ENCODE measurements at places on chromosomes 2 and 18.

DNA sequence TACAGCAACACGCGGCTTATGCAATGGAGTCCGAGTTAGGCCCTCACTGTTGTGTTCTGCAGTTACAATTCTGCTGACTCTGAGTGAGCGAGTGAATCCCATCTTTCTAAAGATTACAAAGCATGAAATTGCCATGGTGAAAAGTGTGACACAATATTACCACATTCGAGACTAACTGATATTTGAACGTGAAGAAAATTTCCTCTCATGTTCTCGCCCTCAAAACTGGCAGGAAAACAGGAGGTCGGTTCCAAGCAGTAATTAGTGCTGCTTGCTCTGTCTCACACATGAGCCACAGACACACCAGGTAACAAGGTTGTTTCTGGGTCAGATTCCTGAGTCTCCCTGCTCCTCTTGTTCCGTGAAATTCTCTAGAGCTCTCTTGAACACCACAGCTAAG lies 93.7 kb upstream of the RIOK3 start:
- DNase-seq, result no peak

GRCh38 chr2:71944183-71944550 lies 203.5 kb downstream of the CYP26B1 start:
- no peak for DNase-seq

GRCh38 chr18:26568926-26569665 lies 20.7 kb upstream of the KCTD1 start:
- DNase-seq, result no peak

DNA sequence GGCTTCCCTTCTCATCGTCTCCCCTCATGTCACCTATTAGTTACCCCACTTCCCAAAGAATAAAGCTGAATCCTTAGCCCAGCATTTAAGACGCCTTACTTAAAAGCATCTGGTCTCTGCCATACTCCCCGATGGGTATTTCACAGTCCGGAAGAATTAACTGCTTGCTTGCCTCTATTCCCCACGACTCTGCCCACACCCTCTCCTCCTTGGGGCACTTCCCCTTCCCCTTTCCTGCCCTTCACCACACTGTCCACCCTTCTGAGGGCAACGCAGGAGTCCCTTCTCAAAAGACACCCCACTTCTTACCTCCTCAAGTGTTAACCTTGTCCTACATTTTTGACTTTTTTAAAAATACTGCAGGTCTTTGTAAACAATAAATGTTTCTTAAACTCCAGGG lies 60.1 kb upstream of the RMP24 start:
- no peak for DNase-seq

GRCh38 chr2:180312542-180312941 lies 305.4 kb upstream of the CWC22 start:
- DNase-seq, result no peak

GRCh38 chr2:230068651-230069055 lies at the start of gene SLC16A14:
Gene SLC16A14 (minus strand): TSS chr2:230068924. CDS start chr2:230059352, 9,572 bp downstream.
- DNase-seq, result no peak

DNA sequence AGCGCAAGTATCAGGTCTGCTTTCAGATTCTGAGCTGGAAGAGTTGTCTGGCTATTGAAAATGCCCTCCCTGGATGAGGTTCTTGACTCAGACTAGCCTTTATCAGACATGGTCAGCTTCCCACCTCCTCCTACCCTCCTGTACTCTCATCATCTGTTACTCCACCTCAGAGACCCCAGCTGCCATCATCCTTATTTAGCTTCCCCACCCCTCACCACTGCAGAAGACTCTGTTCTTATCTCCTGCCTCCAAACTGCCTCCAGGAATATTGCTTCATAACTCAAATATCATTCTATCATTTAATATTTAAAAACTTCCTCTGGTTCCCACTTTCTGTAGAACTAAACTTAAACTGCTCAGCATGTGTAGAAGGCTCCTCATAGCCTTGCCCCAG lies 31.1 kb upstream of the PPP3R1 start:
- no peak for DNase-seq

GRCh38 chr2:32712870-32713269 lies 85.0 kb downstream of the TTC27 start:
- no peak for DNase-seq

DNA sequence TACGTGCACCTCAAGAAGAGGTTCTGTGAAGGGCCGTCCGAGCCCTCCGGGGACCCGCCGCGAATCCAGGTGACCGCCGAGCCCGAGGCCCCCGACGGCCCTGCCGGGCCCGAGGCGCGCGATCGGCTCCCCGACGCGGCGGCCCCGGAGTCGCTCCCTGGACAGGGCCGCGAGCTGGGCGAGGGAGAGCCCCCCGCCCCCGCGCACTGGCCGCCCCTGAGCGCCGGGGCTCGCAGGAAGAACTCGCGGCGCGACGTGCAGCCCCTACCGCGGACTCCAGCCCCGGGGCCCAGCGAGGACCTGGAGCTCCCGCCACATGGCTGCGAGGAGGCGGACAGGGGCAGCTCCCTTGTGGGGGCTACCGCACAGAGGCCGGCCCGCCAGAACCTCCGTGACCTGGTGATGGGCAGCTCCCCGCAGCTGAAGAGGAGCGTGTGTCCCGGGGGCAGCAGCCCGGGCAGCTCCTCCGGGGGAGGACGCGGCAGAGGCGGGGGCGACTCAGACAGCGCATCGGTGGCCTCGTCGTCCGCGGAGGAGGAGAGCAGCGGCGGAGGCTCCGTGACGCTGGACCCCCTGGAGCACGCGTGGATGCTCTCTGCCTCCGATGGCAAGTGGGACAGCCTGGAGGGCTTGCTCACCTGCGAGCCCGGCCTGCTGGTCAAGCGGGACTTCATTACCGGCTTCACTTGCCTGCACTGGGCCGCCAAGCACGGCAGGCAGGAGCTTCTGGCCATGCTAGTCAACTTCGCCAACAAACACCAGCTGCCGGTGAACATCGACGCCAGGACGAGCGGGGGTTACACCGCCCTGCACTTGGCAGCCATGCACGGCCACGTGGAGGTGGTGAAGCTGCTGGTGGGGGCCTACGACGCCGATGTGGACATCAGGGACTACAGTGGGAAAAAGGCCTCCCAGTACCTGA lies 812 bp downstream of the SOWAHC start:
- no peak for DNase-seq

DNA sequence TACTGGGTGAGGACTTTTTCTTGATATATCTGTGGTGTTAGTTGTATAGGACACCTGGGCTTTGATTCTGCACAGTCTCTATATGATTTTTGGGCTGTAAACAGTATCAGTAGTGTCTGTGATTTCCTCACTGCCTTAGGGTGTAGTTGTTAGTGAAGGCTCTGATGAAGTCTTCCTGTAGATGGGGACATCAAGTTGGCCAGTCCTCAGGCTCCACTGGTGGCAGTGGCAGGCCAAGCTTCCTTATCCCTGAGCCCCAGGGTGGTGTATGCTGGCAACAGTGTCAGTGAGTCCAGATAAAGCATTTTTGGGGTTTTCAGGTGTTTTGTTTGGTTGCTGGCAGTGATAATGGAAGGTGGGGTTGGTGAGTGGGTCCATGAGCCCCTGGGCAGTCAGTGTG lies 961.4 kb downstream of the DSC3 start:
- DNase-seq, result no peak

DNA sequence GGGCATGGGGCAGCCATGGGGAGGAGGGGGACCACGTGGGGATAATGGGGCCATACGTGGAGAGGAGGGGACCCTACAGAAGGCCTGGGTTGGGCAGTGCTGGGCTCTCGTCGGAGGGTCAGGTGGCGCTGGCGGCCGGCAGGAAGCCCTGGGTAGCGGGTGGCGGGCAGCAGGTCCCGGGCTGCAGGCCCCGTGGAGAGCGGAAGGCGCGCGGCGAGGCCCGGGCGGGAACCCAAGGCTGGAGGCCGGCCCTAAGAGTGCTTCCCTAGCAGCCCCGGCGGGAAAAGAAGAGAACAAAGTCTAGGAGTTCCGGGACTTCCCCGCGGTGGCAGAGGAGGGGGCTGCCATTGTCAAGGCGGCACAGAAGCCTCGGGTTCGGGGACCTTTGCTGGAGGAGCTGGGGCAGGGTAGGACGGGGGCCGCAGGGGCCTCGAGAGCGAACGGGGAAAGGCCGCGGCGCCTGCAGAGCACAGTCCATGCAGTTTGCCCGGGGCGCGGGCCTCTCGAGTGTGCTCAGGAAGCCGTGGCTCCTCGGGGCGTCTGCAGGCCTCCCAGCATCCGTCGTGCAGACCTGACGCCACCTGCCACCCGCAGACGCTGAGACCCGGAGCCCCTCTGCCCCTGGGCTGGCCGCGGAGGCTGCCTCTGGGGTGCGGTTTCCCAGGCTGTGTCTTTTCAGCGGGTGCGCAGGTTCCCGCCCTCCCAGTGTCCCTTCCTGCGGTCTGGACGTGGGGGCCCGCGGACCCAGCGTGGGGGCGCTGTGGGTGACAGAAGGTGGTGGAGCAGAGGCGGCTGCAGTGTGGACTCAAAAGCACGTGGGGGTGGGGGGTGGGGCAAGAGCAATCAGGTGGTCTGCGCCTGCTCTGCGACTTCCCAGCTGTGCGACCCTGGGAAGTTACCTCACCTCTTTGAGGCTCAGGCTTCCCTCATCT lies 19.4 kb upstream of the NCL start:
- no peak for DNase-seq

All from fibroblast of skin of left quadriceps (primary cell).